ENCODE measurements at places on chromosomes 11 and 22. TPM values are rescaled to one million over a fixed set of nuclear protein-coding genes. Genes with fewer than 3 reads are reported as not detected.

DNA sequence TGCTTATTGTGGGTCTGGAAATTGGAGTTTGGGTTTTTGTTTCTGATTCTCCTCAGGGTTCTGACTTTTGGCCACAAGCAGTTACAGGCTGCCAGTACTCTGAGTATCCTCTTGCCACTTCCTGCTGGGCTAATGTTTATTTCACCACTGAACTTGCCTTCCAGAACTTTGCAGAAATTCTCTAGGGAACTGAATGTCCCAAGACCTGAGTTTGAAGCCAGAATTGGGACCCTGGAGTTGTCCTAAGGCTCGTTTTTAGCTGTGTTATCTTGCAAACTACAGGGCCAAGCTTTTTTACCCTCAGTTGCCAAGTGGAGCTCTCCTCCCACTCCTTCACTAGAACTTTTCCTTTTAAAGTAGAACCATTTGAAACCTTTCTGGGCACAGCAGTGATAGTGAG, 89.9 kb downstream of the FAT3 start:
- H3K4me1 ChIP-seq, result no peaks in the 10 kb centered on the region
- no peak for DNase-seq
- H3K27me3 ChIP-seq, result peaks cover under 1% of the 10 kb centered on the region

MYO7A gene
- 0.66 TPM for total RNA-seq

PATE2 gene
- total RNA-seq, result not detected

TMEM191B gene
- total RNA-seq, result 14.8 TPM

DNA sequence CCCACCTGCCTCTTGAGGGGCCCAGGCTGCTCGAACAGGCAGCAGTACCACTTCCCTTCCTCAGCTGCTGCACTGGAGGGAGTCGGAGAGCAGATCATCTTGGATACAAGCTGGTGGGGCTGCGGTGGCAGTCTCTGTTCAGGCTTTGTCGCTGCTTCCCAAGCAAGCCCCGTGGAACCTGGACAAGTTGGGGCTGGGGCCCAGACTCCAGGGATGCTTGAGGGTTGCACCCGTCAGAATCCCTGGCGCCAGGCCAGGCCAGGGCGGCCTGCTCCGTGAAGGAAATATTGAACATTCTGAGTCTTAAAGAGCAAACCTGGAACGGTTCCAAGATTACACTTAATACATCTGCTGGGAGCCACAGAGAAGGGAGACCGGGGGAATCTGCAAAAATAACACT, 310.1 kb upstream of the SORL1-AS1 start:
- H3K27me3 ChIP-seq, result peaks cover 46% of the 10 kb centered on the region
- H3K4me3 ChIP-seq, result no peak overlapping the region
- peak; percentile 18 for DNase-seq
- H3K27ac ChIP-seq, result no peak overlapping the region
- H3K36me3 ChIP-seq, result no peaks in the 10 kb centered on the region
- H3K4me1 ChIP-seq, result no peaks in the 10 kb centered on the region

- no peak overlapping the region for H3K27ac ChIP-seq
- no peak for DNase-seq
- no peaks in the 10 kb centered on the region for H3K36me3 ChIP-seq
- no peaks in the 10 kb centered on the region for H3K4me1 ChIP-seq
These were observed 33.2 kb upstream of the CCDC90B start for GRCh38 chr11:83319346-83319745.

DNA sequence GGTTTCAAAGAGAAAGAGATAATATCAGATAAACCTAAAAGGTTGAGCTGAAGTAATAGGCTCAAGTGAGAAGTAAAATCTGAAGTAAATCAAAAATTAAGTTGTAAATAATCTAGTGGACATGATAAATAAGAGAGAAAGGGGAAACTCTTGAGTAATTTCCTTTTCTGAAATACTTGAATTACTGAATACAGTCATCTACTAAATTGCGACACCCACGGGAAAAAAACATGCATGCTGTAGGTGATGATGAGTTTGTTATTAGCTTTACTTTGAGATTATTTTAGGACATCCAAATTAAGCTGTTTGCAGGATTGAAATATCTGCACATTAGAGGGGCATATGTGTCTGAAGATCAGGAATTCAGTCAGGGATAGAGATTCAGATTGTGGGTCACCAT, 50.0 kb upstream of the CARD18 start:
- no peak for DNase-seq
- H3K4me1 ChIP-seq, result no peaks in the 10 kb centered on the region
- H3K27ac ChIP-seq, result no peak overlapping the region
- no peaks in the 10 kb centered on the region for H3K27me3 ChIP-seq
- H3K36me3 ChIP-seq, result no peaks in the 10 kb centered on the region

TTC36 gene
- 6.2 TPM for total RNA-seq

CECR2 gene
- not detected for total RNA-seq

GRCh38 chr11:10397226-10397987, 57.7 kb upstream of the AMPD3 start:
- no peak overlapping the region for H3K4me3 ChIP-seq
- H3K27me3 ChIP-seq, result no peaks in the 10 kb centered on the region
- H3K27ac ChIP-seq, result no peak overlapping the region
- no peak for DNase-seq
- peaks cover 34% of the 10 kb centered on the region for H3K4me1 ChIP-seq

PANX2 gene
- total RNA-seq, result 11.9 TPM

DNA sequence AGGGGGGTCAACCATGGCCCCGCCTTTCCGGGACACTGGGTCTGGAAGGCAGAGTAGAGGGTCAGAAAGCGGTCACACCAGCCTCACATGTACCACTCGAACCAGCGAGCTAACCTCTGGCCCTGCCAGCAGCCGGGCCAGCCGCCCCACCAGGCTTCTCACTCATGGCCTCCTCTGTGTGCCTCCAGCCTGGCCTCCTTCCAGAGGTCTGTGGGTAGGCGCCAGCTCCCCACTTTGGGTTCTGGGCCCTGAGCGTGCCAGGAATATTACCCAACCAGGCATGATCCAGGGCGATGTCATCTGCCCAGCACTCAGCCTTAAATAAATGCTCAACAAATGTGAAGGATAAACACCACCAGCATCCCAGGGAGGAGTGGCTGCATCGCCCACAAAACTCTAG, 5.8 kb downstream of the SCUBE1 start:
- H3K4me1 ChIP-seq, result no peaks in the 10 kb centered on the region
- H3K27ac ChIP-seq, result no peak overlapping the region
- peaks cover 13% of the 10 kb centered on the region for H3K27me3 ChIP-seq
- no peak overlapping the region for H3K4me3 ChIP-seq
- H3K36me3 ChIP-seq, result no peaks in the 10 kb centered on the region

GAL gene
- total RNA-seq, result 32.2 TPM

DNA sequence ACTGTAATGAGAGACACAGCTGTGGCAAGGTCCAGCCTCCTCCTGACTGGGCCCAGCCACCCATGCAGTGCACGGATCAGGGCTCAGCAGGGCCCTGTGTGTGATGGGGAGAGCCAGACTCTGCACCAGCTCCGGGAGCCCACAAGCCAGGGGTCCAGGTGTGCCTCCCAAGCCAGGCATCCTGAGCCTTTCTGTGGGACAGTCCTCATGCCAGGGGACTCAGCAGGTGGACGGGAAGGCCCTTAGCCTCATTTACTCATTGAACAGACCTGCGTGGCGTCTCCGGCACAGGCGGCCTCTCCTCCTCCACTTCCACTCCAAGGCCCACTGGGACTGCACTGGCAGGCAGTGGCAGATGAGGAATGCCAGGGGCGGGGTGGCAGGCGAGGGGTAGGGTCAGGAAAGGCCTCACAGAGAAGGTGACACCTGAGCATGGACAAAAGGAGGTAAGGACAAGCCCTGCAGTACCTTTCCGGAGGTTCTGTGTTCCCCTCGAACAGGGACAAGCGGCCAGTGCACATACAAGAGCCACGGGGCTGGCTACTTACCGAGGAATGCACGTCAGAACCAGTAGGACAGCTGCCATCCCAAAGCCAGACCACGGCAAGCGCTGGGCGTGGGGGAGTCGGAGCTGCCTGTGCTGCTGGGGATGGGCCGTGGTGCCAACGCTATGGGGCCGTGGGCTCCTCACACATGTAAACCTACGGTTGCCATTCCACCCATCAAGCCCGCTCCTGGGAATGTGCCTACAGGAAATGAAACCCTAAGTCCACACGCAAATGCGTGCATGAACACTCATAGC, 52.7 kb downstream of the IGF2 start:
- DNase-seq, result no peak
- H3K4me3 ChIP-seq, result no peak overlapping the region
- no peaks in the 10 kb centered on the region for H3K36me3 ChIP-seq
- no peaks in the 10 kb centered on the region for H3K4me1 ChIP-seq

DNA sequence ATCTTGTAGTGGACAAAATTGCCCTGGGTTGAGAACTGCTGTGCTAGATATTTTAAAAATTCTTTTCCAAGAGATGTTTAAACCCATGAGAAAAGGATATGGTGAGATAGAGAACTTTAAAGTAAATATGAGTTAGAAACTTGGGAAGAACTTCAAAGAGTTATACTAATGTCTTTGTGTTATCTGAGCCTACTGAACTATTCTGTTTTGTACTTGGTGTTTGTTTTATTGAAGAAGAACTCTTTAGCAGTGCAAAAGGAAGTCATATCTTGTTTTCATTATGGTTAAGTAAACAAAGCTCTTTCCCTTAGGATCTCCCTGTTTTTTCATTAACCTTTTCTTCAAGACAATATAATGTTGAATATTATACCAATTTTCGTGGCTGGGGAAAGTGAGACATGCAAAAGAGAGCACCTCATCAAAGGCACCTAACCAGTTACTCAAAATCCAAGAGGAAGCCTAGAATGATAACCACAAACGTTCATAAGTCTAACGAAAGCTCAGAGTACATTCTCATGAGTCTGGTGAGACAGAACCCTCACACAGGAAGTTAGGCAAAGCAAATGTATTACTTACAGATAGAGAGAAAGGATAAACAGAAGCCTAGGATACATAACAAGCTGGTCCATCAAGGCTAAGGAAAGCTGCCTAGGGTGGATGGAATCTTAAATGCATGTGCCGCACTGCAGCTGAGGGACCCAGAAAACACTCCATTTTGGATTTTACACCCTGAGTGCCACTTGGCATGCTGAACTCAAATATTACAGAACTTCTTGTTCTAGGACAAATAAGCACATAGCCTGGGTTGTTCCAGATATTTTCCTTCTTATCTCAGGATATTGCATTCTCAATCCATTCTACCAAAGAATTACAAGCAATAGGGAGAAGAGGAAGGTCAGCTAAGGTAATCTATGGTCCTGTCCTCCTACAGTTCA, 112.5 kb upstream of the ANO3 start:
- H3K4me1 ChIP-seq, result no peaks in the 10 kb centered on the region
- H3K36me3 ChIP-seq, result no peaks in the 10 kb centered on the region
- H3K27ac ChIP-seq, result no peak overlapping the region
- no peaks in the 10 kb centered on the region for H3K27me3 ChIP-seq

- no peak for DNase-seq
- H3K4me1 ChIP-seq, result no peaks in the 10 kb centered on the region
- H3K36me3 ChIP-seq, result no peaks in the 10 kb centered on the region
These were observed 419.5 kb downstream of the NELL1 start for GRCh38 chr11:21088930-21089329.

- DNase-seq, result peak; percentile 77
- no peaks in the 10 kb centered on the region for H3K36me3 ChIP-seq
- H3K27me3 ChIP-seq, result no peaks in the 10 kb centered on the region
- peak overlapping the region; percentile 50 for H3K27ac ChIP-seq
- no peak overlapping the region for H3K4me3 ChIP-seq
These were observed 24.9 kb upstream of the CHKA start for GRCh38 chr11:68146010-68146540.

APOA5 gene
- not detected for total RNA-seq

SCN3B gene
- 0.26 TPM for total RNA-seq

- H3K4me1 ChIP-seq, result no peaks in the 10 kb centered on the region
- no peak for DNase-seq
- H3K4me3 ChIP-seq, result no peak overlapping the region
- no peaks in the 10 kb centered on the region for H3K36me3 ChIP-seq
- no peak overlapping the region for H3K27ac ChIP-seq
These were observed 77.0 kb upstream of the NCAM1 start for GRCh38 chr11:112884012-112884767.
